ENCODE measurements at places on chromosomes 6 and 20.

- DNase-seq = no peak
These were observed 155.3 kb downstream of the JARID2 start for GRCh38 chr6:15401120-15401519.

- DNase-seq = no peak
These were observed 127.1 kb upstream of the MLIP start for GRCh38 chr6:53984163-53984562.

DNA sequence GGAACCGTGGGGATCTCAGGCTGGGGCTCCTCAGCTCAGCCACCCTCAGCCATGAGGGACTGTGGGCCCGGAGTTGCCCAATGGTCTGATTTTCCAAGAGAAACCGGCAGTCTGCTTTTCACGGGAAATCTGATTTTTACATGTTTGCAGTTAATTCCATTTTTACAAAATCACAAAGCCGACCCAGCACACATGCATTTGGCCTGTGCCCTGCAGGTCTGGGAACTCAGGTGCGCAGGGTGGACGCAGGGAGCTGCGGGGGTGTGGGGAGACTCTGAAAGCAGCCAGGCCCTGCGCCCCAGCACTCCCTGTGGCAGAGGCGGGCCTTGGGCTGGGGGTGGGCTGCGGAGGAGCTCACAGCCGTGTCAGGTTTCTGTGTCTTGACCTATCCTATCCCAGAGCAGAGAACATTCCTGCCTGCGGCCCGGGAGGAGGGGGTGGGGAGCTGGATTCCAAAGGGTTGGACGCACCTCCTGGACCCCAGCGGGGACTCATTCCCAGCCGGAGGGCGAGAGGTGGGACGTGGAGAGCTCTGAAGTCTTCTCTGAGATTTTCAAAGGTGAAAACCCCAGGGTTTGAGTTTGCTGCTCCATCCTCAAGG, 60.6 kb downstream of the ADNP start:
- no peak for DNase-seq

GRCh38 chr6:43891072-43891870, 121.3 kb downstream of the VEGFA start:
- DNase-seq = no peak

DNA sequence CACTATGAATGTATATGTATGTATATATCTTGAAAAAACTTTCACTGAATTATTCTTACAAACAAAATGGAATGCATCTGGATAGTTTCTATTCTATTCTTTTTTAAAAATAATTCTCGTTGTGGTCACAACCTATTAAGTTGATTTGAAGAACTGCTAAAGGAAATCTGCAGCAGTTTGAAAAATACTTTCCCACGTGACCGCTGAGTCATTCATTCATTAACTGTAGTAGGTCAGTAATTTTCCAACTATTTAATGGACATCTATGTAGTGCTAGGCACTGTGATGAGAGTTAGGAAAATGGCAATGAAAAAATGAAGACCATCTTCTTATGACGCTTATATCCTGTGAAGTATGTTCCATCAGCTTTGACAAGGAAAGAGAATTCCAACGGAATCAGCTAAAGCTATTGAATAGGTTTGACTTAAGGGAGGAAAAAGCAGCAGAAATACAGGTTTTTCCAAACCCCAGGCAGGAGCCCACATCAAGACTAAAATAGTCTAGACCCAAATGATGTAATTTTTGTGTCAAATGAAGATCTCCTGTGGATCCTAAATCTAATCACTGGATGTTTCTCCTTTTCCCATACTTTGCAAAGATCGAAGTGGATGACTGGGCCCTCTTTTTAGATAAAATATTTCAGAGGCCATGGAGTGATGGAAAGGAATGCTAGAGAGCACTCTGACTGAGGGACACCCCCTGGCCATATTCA, 4.1 kb upstream of the EFHC1 start:
- DNase-seq = no peak

GRCh38 chr20:1900321-1900801, 5.2 kb downstream of the SIRPA start:
- DNase-seq = no peak

DNA sequence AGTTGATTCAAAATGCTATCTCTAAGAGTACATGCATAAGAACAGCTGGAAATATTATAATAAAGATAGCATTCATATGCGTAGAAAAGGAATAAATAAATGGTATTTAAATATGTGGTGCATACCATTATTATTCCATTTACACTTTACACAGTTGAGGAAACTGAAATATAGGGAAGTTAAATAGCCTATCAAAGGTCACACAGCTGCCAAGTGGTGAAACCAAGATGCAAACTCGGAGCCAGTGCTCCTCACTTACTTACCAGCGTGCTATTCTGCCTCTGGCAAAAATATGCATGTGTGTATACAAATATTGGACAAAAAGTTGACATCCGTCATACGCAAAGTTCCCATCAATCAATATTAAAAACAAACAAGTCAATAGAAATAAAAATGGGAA, 22.3 kb upstream of the ANKEF1 start:
- DNase-seq = no peak

DNA sequence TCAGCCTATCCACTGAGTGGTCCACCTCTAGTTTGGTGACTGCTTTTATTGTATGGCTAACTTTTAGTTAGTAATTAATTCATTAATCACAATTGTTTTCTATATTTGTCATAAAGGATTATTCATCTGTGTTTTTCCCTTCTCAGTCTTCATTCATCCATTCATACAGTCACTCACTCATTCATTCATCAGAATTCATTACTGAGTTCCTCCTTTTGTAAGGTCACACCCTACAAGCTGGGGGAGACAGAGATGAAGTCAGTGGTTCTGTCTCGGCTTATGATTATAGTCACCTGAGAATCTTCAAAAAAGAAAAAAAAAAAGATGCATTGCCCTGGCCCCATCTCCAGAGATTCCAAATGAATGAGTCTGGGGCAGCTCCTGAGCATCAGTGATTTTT, 257.1 kb downstream of the ADGB start:
- DNase-seq = no peak

- no peak for DNase-seq
These were observed 44.5 kb downstream of the PRSS35 start for GRCh38 chr6:83556871-83557270.

DNA sequence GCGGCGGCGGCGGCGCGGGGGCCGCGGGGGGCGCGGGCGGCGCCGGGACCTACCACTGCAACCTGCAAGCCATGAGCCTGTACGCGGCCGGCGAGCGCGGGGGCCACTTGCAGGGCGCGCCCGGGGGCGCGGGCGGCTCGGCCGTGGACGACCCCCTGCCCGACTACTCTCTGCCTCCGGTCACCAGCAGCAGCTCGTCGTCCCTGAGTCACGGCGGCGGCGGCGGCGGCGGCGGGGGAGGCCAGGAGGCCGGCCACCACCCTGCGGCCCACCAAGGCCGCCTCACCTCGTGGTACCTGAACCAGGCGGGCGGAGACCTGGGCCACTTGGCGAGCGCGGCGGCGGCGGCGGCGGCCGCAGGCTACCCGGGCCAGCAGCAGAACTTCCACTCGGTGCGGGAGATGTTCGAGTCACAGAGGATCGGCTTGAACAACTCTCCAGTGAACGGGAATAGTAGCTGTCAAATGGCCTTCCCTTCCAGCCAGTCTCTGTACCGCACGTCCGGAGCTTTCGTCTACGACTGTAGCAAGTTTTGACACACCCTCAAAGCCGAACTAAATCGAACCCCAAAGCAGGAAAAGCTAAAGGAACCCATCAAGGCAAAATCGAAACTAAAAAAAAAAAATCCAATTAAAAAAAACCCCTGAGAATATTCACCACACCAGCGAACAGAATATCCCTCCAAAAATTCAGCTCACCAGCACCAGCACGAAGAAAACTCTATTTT, 2.0 kb downstream of the FOXC1 start:
- no peak for DNase-seq

GRCh38 chr20:50191065-50191543, 474 bp downstream of the CEBPB start:
- DNase-seq = peak; percentile 46

- no peak for DNase-seq
These were observed 150.8 kb upstream of the TAB2 start for GRCh38 chr6:149166747-149167146.

GRCh38 chr6:119881416-119881815, 531.9 kb upstream of the MAN1A1 start:
- DNase-seq = no peak

- DNase-seq = no peak
These were observed 516.1 kb upstream of the MAN1A1 start for GRCh38 chr6:119865466-119866350.

DNA sequence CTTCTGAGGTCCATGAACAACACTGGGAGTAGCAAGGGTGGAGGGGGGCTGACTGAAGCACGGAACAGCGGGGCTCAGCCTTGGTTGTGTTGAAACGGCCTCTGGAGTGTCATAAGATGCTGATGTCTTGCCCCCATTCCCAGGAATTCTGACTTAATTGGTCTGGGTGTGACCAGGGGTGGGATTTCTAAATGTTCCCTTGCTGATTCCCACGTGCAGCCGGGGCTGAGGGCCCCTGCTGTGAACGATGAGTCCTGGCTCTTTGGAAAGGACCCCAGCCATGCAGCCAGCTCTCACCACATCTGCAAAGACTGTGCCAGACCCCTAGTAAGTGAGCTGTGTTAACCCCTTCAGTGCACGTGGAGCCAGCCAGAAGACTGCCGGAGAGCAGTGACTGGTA, 28.6 kb upstream of the FAM50B start:
- no peak for DNase-seq

GRCh38 chr6:129709196-129709768, 695 bp downstream of the ARHGAP18 start:
- DNase-seq = no peak

- DNase-seq = no peak
These were observed 408 bp downstream of the PTCHD4 start for GRCh38 chr6:48110436-48111142.

DNA sequence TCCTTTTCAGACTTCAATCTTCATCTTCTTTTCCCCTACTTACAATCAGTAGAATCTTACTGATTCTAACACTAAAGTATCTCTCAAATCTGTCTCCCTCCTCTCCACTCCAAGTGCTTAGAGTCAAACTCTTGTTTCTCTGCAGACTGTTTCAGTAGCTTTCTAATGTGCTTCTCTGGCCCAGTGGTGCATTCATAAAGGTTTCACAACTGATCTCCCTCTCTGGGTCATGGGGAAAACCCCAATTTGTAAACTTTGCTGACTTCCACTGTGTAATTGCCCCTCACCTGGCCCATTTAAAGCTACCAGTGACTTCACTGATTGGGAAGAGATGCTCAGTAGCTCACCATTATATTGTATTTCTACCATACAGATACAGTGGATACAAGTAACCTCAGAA, 183.6 kb downstream of the FAXC start:
- DNase-seq = no peak

- no peak for DNase-seq
These were observed 82.1 kb downstream of the KCNB1 start for GRCh38 chr20:49400410-49400809.

- no peak for DNase-seq
These were observed 42.7 kb upstream of the TNFRSF21 start for GRCh38 chr6:47352194-47352920.

- no peak for DNase-seq
These were observed 46.9 kb downstream of the TRAF3IP2 start for GRCh38 chr6:111558690-111559187.

DNA sequence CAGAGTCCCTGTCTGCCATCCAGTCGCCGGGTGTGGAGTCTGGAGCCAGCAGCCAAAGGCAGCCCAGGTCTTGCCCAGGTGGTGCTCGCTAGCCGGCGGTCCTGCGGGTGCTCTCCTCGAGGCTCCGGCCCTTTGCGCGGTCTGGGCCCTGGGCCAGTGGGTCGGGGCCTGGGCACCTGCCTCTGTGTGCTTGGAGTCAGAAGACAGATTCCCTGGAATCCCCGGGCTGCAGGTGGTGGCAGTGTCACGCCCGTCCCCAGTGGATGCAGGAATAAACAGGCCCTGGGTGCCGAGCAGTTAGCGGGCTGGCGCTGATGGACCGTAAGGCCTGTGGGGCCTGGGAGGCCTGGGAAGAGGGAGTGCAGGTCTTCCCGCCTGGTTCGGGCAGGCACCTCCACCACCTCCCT, 5.3 kb downstream of the SS18L1 start:
- no peak for DNase-seq

GRCh38 chr6:40476673-40477072, 110.5 kb downstream of the LRFN2 start:
- no peak for DNase-seq

DNA sequence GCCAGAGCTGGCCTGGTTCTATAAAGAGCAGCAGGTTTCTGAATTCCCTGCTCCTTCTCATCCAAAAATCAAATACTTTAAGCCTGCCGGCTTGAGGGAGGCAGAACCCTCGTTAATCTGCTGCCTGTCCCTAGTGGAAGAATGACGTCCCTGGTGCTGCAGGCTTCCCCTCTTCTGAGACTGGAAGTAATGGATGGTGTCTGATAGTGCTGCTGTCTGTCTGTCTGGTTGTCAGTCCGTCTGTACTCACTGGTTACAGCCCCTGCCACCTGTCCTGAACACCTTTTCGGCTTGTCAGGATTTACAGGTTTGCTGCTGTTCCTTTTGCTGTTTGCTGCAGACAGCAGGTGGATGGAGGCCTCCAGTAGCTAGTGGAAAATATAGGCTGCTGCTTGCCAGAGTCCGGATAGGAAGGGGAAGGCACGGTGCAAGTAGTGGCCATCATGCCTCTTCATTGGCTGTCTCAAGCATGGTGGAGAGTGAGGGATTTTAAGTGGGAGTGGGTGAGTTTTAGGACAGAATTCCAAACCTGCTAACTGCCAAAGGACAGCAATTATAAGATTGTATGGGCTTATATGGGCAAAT, 2.5 kb downstream of the RIMS1 start:
- no peak for DNase-seq

DNA sequence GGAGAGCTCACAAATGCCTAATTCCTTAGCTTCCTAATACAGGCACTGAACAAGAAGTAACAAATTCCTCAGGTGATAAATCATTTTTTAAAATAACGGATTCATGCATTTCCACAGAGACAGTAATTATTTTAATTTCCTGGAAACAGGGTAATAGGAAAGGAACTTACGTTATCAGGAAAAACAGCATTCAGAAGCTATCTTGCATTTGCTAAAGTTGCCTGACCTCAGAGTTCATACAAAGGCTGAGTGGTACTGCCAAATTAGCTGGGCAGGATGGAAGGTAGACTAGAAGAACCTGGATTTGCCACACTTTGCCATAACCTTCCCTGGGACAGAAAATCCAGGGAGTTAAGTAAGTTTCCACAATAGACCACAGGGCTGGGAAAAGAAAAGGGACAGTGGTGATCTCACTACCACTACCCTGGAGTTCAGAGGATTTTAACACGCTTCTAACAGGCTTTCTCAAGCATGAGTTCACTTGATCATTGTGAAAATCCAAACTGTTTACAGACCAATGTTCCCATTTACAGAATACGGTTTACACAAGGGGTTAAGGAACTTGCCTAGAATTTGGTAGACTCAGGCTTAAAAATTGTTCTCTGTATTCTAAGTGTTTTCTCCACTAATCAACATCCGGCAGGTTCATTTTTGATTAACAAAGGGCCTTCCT, 57.0 kb downstream of the KIF13A start:
- DNase-seq = no peak

DNA sequence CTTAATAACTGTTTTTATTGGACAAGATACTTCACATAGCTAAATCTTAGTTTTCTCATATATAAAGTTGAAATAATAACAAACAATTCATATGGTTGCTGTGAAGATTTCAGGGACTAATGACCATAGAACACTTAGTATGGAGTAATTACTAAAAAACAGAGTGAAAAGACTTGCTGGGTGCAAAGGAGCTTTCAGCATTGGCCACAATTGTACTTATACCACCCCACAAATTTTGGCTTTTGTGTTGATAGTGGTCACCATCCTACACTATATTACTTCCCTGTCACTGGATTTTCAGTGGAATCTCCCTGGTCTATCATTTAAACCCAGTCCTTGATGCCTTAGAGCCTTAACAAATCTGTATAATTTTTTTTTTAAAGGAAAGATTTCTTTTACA, 398.6 kb upstream of the EPHA7 start:
- DNase-seq = no peak
